Stimulated activated CD8-positive, alpha-beta memory T cell treated with anti-CD3 and anti-CD28 coated beads, Interleukin-7, amount 100 ng/mL, for 4 hours (primary cell): ENCODE measurements at places on chromosomes 13 and 19.
A peak's percentile ranks its signal among the peaks of the same experiment; 100 is the strongest.

DNA sequence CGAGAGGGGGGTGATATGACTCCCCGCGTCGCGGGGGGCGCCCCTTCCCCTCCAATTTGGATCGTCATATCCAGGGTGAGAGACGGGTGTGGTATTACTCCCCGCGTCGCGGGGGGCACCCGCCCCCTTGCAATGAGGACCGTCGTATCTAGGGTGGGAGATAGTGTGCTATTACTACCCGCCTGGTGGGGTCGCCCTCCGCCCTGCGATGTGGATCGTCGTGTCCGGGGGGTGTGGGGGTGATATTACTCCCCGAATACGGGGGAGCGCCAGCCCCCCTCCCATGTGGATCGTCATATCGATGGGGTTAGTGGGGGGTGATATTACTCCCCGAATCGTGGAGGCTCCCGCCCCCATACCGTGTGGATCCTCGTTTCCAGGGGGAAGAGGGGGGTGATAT is 29.2 kb upstream of the RGCC start:
- DNase-seq = peak; percentile 28

GRCh38 chr13:31227870-31228269 is 28.1 kb downstream of the B3GLCT start:
- no peak for DNase-seq

DNA sequence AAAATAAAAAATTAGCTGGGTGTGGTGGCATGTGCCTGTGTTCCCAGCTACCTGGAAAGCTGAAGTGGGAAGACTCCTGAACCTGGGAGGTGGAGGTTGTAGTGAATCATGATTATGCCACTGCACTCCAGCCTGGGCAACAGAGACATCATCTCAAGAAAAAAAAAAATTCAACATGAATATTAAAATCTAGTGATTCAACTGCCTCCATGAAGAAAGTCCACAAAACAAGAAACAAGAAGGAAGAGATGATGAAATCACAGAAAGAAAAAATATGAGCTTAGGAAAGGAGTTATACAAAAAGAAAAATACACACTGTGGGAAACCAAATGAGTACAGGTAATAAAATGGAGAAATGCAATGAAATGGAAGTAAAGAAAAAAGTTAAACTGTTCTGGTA is 99.6 kb upstream of the SIAH3 start:
- DNase-seq = no peak

GRCh38 chr19:18304208-18304457 is 18.7 kb downstream of the LSM4 start:
- no peak for DNase-seq

- DNase-seq = no peak
These were observed 53.5 kb upstream of the PCDH9 start for GRCh38 chr13:67283637-67284036.

DNA sequence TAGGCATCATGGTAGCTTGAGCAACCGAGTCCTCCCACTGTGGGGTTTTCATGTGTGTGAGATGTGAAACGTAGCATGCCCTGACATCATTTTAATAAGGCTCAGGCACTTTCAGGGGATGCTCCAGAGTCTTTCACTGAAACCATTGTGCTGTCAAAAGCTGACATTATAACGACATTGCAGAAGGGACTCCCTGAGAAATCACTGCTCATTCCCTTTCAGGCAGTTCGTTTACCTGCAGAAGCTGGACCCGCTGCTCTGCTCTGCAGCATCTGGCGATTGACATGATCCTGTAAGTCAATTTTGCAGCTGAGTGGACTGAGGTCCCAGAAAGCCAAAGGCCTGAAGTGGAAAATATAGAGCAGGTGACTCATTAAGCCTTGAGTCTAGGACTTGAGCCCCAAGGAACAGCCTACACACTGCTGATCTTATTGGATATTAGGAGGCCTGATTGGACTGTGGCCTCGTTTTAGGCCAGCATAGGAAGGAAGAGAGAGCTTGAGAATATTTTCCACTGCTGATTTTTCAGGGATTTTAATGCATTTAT is 54.0 kb upstream of the CNMD start:
- no peak for DNase-seq

- DNase-seq = no peak
These were observed 30.7 kb downstream of the CEACAM1 start for GRCh38 chr19:42497492-42498168.

GRCh38 chr13:30679483-30680330 is 55.6 kb upstream of the ALOX5AP start:
- peak; percentile 24 for DNase-seq

GRCh38 chr13:94305463-94305862 is 174.0 kb downstream of the DCT start:
- DNase-seq = no peak

GRCh38 chr13:28286263-28286662 is 147.9 kb downstream of the PAN3 start:
- no peak for DNase-seq

DNA sequence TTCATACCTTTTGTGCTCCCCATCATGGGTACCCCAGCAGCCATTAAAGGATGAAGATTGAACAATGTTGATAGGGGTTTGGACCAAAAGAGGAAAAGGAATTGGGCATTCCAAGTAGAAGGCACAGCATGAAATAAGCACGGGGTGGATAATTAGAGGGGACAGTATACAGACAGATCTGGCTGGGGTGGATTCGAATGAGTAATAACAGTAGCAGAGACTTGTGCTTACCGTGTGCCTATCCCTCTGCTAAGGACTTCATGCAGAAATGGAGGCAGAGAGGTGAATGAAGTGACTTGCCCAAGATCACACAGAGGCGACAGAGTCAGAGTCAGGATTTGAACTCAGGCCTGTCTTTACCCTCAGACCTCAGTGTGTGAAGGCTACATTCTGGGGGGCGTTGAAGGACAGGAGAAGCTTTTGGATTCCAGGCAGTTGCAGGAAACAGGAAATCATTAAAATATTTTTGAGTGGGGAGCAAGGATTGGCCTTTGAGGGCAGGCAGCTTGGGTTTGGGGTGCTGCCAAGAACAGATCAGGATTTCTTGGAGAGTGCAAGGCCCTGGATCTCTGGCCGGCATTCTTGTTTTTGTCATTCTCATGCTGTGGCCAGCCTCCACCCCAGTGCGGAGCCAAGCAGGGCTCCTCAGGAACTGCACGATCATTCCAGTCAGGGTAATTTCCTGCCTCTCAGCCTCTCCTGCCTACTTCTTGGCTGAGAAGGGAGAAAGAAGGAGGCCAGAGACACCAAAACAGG is 18.7 kb downstream of the PAF1 start:
- no peak for DNase-seq

GRCh38 chr13:101307181-101307701 is 109.1 kb downstream of the NALCN start:
- no peak for DNase-seq

- no peak for DNase-seq
These were observed 25.4 kb downstream of the RAB20 start for GRCh38 chr13:110536006-110536693.

- DNase-seq = no peak
These were observed 11.9 kb downstream of the CEACAM21 start for GRCh38 chr19:41587838-41588210.
